ENCODE measurements at places on chromosomes 3 and 15.

DNA sequence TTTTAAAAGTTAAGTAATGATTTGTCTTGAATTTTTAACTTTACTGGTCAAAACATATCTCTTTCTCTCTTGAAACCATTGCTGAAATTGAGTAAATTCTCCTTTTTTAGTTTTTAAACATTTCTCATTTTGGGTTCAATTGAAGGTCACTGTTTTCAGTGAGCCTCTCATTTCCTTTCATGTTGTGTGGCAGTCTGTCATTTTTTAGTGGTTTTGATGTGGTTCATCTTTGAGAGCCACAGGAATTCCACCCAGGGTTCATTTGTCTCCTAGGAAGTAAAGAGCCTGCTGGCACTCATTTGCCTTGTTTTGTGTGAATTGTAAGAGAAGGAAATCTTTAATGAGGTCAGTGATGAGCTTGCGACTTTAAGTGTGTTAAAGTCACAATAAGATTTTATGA lies 10.4 kb downstream of the CLDN11 start:
- DNase-seq = no peak

DNA sequence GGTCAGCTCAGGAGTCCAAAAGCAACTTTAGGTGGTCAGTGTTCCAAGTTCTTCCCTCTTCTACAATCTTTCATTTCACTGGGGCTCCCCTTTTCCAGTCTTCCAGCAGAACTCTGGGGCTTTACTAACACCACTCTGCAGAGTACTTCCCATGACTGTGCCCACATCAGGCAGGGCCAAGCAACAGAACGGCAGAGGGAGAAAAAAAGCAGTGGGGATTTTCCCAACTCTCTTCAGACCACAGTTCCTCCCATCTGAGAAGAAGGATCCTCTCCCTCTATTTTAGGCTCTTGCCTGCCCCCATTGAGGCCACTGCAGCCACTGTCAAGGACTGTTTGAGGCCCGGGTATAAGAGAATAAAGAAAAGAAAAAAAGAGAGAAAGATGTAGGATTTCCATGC lies 70.7 kb downstream of the TTBK2 start:
- DNase-seq = no peak

DNA sequence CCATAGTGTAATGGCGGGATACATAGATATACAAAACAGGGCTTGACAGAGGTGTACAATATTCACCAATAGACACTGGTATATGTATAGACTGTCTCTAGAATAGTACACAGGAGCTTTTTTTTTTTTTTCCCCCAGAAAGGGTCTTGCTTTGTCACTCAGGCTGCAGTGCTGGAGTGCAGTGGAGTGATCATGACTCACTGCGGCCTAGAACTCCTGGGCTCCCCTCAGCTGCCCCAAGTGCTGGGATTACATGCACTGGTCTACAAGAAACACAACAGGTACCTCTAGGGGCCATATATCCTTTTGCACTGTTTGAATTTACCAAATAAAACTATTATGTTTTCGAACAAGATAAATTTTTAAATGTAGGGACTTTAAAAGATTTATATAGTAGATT lies 12.3 kb downstream of the RHOA start:
- no peak for DNase-seq

- no peak for DNase-seq
Measured at GRCh38 chr15:89077750-89078149, 10.5 kb upstream of the ABHD2 start.

DNA sequence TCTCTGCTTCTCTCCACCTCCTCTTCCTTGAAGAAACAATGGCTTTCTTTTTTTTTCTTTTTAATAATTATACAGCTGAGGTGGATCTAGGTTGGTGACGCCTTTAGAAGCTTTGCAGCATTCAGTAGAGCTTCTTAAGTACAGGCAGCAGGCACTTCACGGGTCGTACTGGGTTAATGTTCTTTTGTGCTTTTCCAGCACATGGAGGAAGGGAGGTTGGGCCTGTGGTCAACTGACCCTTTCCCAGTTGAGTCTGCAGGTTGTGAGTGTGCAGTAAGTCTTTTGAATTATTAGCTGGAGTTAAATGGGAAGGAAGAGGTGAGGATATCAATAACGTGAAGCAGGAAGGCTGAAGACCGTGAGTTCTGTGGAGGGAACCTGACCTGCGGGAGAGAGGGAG lies 7.0 kb downstream of the TRAK1 start:
- no peak for DNase-seq

DNA sequence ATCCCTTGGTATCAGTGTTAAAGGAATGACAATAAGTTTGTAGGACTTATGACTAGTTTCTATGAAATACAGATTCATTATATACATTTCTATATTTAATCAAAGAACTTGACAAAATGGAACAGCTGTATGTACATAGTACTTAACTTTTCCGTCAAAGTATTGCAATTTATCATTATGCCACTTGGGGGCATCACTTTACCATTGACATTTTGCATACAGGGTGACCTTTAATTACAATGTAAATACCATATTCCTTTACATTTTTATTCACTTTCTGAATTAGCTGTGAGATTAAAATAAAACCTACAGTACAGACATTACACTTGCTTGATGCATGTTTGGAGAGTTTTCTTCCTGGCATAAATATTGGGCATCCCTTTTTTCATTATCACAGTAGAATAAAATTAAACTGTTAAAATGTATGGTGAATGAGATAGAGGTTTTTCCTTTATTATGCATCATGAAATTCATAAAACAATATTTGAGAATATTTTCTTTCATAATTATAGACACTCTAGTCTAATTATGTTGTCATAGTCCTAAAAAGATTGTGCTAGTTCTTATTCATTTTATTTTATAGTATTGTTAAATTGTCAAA lies 6.9 kb downstream of the NEK11 start:
- no peak for DNase-seq

DNA sequence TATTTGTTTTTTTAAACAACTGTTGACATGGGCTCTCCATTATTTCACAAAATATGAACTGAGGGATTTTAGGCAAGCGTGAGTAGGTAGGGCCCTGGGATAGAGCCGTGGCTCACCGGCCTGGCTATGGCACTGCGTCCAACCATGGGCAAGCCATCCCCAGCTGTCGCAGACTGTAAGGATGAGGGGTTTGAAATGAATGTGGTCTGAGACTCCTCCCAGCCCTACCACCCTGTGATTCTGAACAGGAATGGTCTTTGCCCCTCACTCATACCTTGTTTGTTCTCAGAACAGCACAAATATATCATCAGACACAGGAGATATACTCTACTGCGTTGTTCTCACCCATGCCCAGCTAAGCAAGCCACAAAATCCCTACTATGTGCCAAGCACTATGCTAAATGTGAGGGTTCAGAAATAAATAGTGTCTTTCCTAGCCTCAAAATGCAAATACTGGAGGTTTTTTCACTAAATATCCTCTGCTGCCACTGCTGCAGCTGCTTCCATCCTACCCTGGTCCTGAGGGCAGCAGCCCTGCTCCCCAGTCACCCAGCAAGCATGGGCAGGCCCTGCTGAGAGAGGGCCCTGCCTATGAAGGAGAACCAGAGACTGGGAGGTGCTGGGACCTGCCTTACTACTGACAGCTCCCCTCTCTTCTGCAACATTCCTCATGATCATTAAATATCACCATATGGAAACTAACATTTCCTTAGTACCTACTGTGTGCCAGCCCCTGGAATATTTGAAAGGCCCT lies 102.8 kb downstream of the XXYLT1 start:
- no peak for DNase-seq

DNA sequence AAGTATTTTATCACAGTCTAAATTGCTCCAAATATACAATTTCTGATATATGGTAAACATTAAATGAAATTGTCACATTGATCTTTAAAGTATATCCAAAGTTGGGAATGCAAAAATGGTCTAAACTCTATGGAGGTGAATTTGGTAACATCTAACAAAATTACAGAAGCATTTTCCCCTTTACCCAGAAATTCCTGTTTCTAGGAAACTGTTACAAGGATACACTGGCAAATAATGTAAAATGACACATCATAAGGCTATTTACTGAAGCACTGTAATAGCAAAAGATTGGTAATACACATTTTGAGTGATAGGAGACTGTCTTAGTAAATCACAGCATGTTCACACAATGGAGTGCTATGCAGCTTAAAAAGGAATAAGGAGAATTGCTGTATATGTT lies 50.0 kb upstream of the SLCO2A1 start:
- DNase-seq = no peak

GRCh38 chr3:63343674-63344073 lies 65.6 kb downstream of the SYNPR start:
- peak; percentile 82 for DNase-seq

GRCh38 chr3:17313746-17314145 lies 428.7 kb downstream of the TBC1D5 start:
- peak; percentile 2 for DNase-seq

DNA sequence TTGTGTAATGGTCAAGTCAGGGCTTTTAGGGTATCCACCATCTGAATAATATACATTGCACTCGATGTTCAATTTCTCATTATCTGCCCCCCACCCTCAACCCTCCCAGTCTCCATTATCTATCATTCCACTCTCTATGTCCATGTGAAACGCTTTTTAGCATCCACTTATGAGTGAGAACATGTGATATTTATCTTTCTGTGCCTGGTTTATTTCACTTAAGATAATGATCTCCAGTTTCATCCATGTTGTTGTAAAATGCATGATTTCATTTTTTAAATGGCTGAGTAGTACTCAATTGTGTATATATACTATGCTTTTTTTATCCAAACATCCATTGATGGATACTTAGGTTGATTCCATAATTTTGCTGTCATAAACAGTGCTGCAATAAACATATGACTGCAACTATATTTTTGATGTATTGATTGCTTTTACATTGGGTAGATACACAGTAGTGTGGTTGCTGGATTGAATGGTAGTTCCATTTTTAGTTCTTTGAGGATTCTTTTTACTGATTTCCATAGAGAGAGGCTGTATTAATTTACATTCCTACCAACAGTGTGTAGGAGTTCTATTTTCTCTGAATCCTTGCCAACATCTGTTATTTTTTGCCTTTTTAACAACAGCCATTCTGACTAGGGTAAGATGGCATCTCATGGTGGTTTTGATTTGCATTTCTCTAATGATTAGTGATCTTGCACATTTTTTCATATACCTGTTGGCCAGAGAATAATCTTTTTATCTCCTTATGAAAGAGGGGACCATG lies 332.9 kb upstream of the TGFBR2 start:
- DNase-seq = no peak

GRCh38 chr3:10928961-10929471 lies 63.5 kb upstream of the SLC6A1 start:
- DNase-seq = no peak

- no peak for DNase-seq
Measured at GRCh38 chr15:51749307-51749706, 2.1 kb upstream of the TMOD2 start.

GRCh38 chr3:183584246-183584913 lies 28.9 kb upstream of the KLHL6 start:
- DNase-seq = peak; percentile 31

- DNase-seq = no peak
Measured at GRCh38 chr3:42515391-42515916, 13.0 kb downstream of the VIPR1 start.

DNA sequence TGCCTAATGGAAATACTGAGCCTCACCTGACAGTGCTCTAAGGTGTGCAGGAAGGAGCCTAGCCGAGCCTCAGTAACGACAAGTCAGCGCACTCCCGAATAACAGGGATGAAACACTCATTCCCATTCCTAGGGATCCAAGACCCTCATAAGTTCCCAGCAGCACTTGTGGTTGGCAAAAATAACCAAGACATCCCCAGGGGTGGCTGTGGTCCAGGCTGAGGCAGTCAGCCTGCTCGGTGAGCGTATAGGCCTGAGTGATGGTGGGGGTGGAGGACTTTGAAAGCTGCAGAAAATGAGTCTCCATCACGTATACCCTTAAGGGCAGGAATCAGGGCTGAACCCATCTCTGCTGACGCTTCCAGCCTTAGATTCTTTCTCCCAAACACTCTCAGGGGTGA lies 120.1 kb downstream of the SMAD6 start:
- no peak for DNase-seq

GRCh38 chr3:157531771-157532170 lies 28.6 kb upstream of the VEPH1 start:
- DNase-seq = no peak

DNA sequence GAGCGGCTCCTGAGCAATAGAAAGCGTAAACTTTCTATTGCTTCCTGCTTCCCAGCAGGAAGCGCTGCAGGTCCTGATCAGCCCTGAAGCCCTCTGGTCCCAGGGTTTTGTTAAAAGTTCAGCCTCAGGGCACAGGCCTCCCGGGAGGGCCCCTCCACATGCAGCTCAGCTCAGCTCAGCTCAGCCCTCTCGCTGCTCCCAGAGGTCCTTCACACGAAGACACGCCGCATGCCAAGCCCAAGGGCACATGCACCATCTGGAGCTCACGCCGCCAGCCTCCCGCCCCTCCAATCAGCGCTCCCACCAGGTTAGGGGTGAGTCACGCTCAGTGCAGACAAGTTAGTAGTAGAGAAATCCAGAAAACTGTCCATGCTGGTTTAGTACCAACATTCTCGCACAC lies 12.7 kb downstream of the TKT start:
- DNase-seq = peak; percentile 90

GRCh38 chr3:162764808-162765071 lies 1268.1 kb downstream of the OTOL1 start:
- no peak for DNase-seq

DNA sequence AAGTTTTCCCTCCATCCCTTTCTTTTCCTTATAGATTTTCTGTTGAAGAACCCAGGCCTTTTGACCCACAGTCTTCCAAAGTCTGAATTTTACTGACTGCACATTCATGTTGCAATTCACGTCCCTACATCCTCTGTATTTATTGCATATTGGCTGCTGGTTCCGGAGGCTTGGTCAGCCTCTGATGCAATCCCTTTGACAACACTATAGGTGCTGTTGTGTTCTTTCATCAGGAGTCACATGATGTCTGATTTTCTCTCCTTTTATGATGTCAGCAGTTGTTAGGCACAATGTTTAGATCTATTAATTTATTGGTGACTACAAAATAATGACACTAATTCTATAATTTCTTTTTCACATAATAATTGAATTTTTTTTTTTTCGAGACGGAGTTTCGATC lies 8.7 kb downstream of the CYP1A1 start:
- no peak for DNase-seq

GRCh38 chr3:134406331-134407238 lies 32.3 kb upstream of the AMOTL2 start:
- peak; percentile 90 for DNase-seq

GRCh38 chr3:132210476-132211346 lies 106.5 kb upstream of the ACP3 start:
- peak; percentile 48 for DNase-seq

DNA sequence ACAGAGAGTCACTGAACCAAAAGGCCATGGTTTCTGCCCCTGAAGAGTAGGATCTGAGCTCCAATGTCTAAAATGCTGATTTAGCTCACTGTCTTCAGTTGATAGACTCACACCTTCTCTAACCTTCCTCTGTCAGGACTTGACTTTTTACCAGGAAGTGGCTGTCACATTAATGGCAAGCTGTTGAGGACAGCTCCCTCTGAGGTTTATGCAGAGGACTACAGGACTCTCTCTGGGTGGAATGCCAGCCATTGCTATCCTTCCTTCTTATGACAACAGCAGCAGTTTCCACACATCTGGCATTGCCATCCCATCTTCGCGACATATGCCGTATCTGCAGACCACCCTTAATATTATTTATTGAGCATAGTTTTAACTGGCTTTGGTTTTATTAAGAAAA lies 103.8 kb upstream of the PRICKLE2 start:
- no peak for DNase-seq
